GM12878 (cell line): ENCODE measurements at places on chromosomes 5 and 9. TPM values are rescaled to one million over a fixed set of nuclear protein-coding genes. Genes with fewer than 3 reads are reported as not detected.

LCN9 gene
- not detected in 2 replicates for total RNA-seq

SLCO6A1 gene
- not detected in 2 replicates for total RNA-seq

LCN1 gene
- total RNA-seq, result not detected in 2 replicates

NANS gene
- total RNA-seq, result 47.8 and 49.1 TPM in 2 replicates

GMCL2 gene
- total RNA-seq, result not detected in 2 replicates

ARHGEF37 gene
- 1.1 and 1.2 TPM in 2 replicates for total RNA-seq

AJM1 gene
- total RNA-seq, result 1.9 and 2.5 TPM in 2 replicates

MARCHF3 gene
- total RNA-seq, result 12.3 and 14.5 TPM in 2 replicates

SNCB gene
- total RNA-seq, result not detected in 2 replicates

TMEM171 gene
- total RNA-seq, result not detected in 2 replicates

DAPK1 gene
- 94.7 and 96.7 TPM in 2 replicates for total RNA-seq

PCAT7 gene
- total RNA-seq, result not detected in 2 replicates

DNA sequence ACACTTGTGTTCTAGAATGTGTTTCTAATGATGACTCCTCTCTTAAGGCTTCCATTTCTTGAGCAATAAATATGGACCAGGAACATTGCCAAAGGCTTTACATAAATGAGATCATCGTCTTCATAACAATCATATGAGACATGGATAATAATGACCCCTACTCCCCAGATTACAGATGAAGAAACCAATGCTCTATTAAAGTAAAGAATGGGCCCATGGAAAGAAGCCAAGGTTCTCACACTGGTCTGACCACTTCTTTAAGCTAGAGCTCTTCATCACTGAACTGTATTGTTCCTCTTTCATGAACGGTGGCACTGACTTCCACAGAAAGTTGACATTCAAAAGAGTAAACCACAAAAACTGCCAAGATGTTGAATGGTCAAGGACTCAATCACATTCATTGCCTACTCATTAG, 65.3 kb downstream of the MARCHF3 start:
- H3K4me1 ChIP-seq, result peaks cover 14% of the 10 kb centered on the region
- peak; percentile 55 for DNase-seq
- H3K27me3 ChIP-seq, result no peaks in the 10 kb centered on the region
- H3K27ac ChIP-seq, result no peak overlapping the region
- no peak overlapping the region for H3K4me3 ChIP-seq

DNA sequence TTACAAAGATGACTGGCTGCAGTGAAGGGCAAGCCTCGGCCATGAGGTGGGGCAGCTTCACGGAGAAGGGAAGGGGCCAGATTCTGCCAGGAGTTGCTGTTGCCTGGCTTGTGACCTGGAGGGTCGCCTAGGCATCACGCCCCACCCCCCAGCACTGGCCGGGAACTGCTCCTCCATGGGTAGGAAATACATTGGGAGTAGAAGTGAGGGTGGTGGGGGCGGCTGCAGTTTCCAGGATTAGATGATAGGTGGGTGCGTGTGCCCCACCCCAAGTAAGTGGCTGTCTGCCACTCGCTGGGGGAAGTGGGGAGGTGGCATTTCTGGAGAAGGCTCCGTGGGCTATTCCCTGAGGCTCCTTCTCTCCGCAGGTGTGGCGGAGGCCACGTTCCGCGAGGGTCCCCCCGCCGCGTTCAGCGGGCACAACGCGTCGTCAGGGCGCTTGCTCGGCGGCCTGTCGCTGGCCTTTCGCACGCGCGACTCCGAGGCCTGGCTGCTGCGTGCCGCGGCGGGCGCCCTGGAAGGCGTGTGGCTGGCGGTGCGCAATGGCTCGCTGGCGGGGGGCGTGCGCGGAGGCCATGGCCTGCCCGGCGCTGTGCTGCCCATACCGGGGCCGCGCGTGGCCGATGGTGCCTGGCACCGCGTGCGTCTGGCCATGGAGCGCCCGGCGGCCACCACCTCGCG, 16.9 kb downstream of the CRB2 start:
- no peak for DNase-seq
- peaks cover 10% of the 10 kb centered on the region for H3K27me3 ChIP-seq
- no peaks in the 10 kb centered on the region for H3K4me1 ChIP-seq
- H3K36me3 ChIP-seq, result no peaks in the 10 kb centered on the region
- H3K4me3 ChIP-seq, result no peak overlapping the region
- no peak overlapping the region for H3K27ac ChIP-seq

- no peaks in the 10 kb centered on the region for H3K4me1 ChIP-seq
- DNase-seq, result no peak
- H3K27me3 ChIP-seq, result no peaks in the 10 kb centered on the region
- no peak overlapping the region for H3K4me3 ChIP-seq
- no peak overlapping the region for H3K27ac ChIP-seq
- H3K36me3 ChIP-seq, result no peaks in the 10 kb centered on the region
Observed at GRCh38 chr5:59760785-59761348, 132.7 kb downstream of the PDE4D start.

DNA sequence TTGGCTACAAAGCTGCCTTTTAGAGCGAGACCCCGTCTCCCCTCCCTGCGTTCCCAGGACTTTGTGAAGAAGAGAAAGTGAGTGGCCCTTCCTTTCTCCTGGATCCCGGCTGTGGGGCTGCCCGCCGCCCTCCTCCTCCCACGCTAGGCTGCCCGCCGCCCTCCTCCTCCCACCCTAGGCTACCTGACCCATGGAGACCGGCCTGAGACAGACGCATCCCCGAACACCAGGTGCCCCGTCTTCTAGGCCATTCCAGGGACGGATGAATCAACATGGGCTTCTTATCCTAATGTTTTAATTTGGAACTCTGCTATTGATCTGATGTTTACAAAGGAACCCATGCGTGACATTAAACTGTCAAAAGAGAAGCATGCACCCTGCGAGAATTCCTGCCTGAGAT, 117.3 kb upstream of the LPCAT1 start:
- H3K4me3 ChIP-seq, result no peak overlapping the region
- H3K36me3 ChIP-seq, result no peaks in the 10 kb centered on the region
- peaks cover 9% of the 10 kb centered on the region; the same call in 1 of the 2 replicates for H3K27me3 ChIP-seq
- H3K4me1 ChIP-seq, result no peaks in the 10 kb centered on the region

- no peak overlapping the region for H3K4me3 ChIP-seq
- H3K4me1 ChIP-seq, result no peaks in the 10 kb centered on the region
- no peaks in the 10 kb centered on the region for H3K36me3 ChIP-seq
- H3K27me3 ChIP-seq, result no peaks in the 10 kb centered on the region
- no peak for DNase-seq
Observed at GRCh38 chr5:80348171-80348570, 28.4 kb downstream of the SPZ1 start.

- no peak overlapping the region; the same call in 1 of the 2 replicates for H3K27ac ChIP-seq
- no peak for DNase-seq
- no peaks in the 10 kb centered on the region for H3K27me3 ChIP-seq
- no peak overlapping the region; the same call in 1 of the 2 replicates for H3K4me3 ChIP-seq
- H3K36me3 ChIP-seq, result no peaks in the 10 kb centered on the region
Observed at GRCh38 chr9:72305102-72305546, 59.9 kb downstream of the ZFAND5 start.

DNA sequence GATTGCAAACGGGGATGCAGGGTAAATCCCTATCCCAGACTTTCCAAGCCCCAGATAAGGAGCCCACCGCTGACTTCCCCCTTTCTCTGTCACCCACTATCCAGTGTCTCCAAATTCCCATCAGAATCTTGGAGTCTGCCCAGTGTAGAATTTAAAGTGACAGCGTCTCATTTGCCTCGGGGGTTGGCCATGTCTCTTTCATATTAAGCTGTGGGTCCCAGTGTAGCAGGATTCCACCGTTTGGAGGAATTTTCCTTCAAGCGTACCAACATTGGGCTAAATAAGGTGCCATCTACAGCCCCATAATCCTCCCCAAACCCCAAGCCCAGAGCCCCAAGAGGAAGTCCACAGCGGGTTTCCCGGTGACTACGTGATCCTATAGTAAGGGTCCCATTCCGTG, 1.1 kb downstream of the BRINP1 start:
- H3K36me3 ChIP-seq, result no peaks in the 10 kb centered on the region
- peaks cover 1% of the 10 kb centered on the region for H3K27me3 ChIP-seq
- no peak overlapping the region for H3K4me3 ChIP-seq
- no peak for DNase-seq
- H3K4me1 ChIP-seq, result no peaks in the 10 kb centered on the region

- no peaks in the 10 kb centered on the region for H3K4me1 ChIP-seq
- DNase-seq, result no peak
- no peaks in the 10 kb centered on the region for H3K36me3 ChIP-seq
- H3K4me3 ChIP-seq, result no peak overlapping the region
- H3K27me3 ChIP-seq, result no peaks in the 10 kb centered on the region; the same call in 1 of the 2 replicates
Observed at GRCh38 chr9:130189840-130190239, 17.6 kb downstream of the NCS1 start.

DNA sequence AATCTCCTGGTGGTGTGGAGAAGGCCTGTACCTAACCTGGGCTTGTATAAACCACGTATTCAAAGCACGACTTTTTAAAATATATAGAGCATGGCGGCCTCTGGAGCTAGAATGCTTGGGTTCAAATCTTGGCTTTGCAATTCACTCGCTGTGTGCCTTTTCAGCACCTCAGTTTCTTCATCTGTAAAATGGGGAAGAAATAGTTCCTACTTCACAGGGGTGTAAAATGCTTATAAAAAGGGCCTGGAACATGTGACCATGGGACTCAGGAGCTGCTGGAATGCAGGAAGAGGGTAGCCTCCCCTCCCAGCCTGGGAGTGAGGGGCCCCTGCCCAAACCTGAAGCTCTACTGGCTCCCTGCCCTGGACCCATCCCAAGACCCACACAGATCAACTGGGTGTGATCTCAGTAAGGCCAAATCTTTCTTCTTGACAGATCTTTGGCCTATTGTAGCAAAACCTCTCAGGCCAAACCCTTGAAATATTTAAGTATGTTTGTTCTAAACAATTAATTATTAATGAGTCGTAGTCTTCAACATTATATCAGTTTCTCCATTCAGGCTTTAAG, 269.0 kb downstream of the ZSWIM6 start:
- H3K27ac ChIP-seq, result no peak overlapping the region
- no peaks in the 10 kb centered on the region; the same call in 1 of the 2 replicates for H3K27me3 ChIP-seq
- no peak for DNase-seq
- no peak overlapping the region for H3K4me3 ChIP-seq
- H3K36me3 ChIP-seq, result no peaks in the 10 kb centered on the region
- no peaks in the 10 kb centered on the region for H3K4me1 ChIP-seq

GRCh38 chr9:113990975-113991471, 87.1 kb downstream of the AMBP start:
- no peaks in the 10 kb centered on the region for H3K36me3 ChIP-seq
- H3K4me3 ChIP-seq, result no peak overlapping the region
- DNase-seq, result no peak

- no peaks in the 10 kb centered on the region for H3K4me1 ChIP-seq
- H3K27me3 ChIP-seq, result no peaks in the 10 kb centered on the region
- peak; percentile 11 for DNase-seq
- H3K36me3 ChIP-seq, result no peaks in the 10 kb centered on the region
- no peak overlapping the region for H3K27ac ChIP-seq
Observed at GRCh38 chr5:95664204-95664786, 17.7 kb downstream of the RFESD start.

- no peak overlapping the region for H3K27ac ChIP-seq
- H3K27me3 ChIP-seq, result no peaks in the 10 kb centered on the region
- DNase-seq, result no peak
- H3K4me1 ChIP-seq, result peaks cover 6% of the 10 kb centered on the region
- H3K36me3 ChIP-seq, result no peaks in the 10 kb centered on the region
Observed at GRCh38 chr5:17340819-17341218, 123.4 kb downstream of the BASP1 start.

GRCh38 chr5:32583582-32584232, 1.6 kb upstream of the SUB1 start:
- no peaks in the 10 kb centered on the region for H3K36me3 ChIP-seq
- H3K27ac ChIP-seq, result peak overlapping the region; percentile 79
- H3K27me3 ChIP-seq, result no peaks in the 10 kb centered on the region

DNA sequence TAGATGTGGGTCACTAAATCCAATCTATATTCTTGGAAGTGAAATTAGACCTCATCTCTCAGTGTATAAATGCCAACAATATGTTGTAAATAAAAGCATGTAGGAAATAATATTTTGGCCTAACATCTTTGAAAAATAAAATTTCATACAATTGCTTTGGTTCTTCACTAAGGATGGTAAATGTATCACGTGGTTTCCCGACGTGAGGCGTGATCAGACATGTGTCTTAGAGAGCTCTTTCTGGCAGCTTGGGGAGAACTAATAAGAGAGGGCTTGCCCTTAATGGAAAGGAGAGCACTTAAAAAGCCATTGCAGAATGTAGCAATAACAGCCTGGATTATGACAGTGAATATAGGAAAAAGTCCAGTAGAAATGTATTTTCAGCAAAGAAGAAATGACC, 602.6 kb downstream of the CDH12 start:
- no peaks in the 10 kb centered on the region for H3K27me3 ChIP-seq
- no peak overlapping the region for H3K4me3 ChIP-seq
- no peaks in the 10 kb centered on the region for H3K4me1 ChIP-seq
- H3K36me3 ChIP-seq, result no peaks in the 10 kb centered on the region

- DNase-seq, result no peak
- no peak overlapping the region for H3K27ac ChIP-seq
- peaks cover 7% of the 10 kb centered on the region; the same call in 1 of the 2 replicates for H3K4me1 ChIP-seq
Observed at GRCh38 chr9:105339849-105340248, 95.4 kb downstream of the SLC44A1 start.

DNA sequence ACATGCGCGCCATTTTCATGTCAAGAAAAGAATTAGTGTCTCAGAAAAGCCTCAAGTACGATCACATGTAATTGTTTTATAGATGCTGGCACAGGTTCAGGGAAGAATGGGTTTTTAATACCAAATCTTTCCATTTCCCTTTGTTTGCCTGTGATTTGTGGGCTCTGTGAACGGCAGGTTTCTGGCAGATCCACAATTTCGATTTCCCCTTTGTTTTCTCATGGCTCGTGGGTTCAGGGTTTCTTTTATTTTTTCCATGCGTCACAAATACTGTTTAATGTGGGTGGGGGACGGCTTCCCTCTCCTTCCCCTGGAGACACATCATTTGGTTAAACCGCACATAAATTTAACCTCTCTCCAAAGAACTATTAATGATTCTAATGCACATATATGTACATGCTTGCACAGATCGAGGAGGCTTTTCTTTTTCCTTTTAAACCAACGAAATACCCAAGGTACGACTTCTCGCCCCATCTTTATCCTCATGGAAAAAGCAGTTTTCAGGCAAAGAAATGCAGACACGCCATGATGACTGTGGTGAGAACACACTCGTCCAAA, 195.9 kb downstream of the SLIT3 start:
- H3K27ac ChIP-seq, result no peak overlapping the region
- no peaks in the 10 kb centered on the region for H3K4me1 ChIP-seq
- H3K36me3 ChIP-seq, result no peaks in the 10 kb centered on the region
- H3K4me3 ChIP-seq, result no peak overlapping the region

- H3K36me3 ChIP-seq, result no peaks in the 10 kb centered on the region
- DNase-seq, result no peak
- no peak overlapping the region for H3K4me3 ChIP-seq
- H3K27ac ChIP-seq, result no peak overlapping the region
- peaks cover 13% of the 10 kb centered on the region for H3K4me1 ChIP-seq
- H3K27me3 ChIP-seq, result no peaks in the 10 kb centered on the region; the same call in 1 of the 2 replicates
Observed at GRCh38 chr9:95810814-95811213, 64.7 kb upstream of the ERCC6L2 start.

GRCh38 chr5:149809931-149810691, 80.0 kb downstream of the PPARGC1B start:
- peaks cover 43% of the 10 kb centered on the region for H3K4me1 ChIP-seq
- peak overlapping the region; percentile 55 for H3K27ac ChIP-seq
- H3K4me3 ChIP-seq, result no peak overlapping the region

DNA sequence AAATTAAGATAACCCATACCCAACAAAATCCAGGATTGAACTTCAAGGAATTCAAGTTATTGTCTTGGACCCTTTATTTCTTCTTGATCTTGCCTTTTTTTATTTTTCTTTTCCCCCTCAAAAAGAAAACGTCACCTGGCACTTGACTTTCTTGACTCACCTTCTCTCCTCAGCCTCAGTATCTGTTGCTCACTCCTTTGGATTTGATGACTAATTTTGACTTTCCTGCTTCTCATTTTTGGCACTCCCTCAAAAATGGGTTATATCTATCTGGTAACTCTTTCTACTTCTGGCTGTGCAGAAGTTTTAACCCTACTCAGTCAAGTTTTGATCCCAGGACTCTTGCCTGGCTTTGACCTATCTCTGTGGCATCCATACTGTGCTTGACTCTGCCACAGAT, 66.6 kb upstream of the SPATA31D4 start:
- no peak overlapping the region for H3K27ac ChIP-seq
- no peaks in the 10 kb centered on the region for H3K4me1 ChIP-seq
- H3K4me3 ChIP-seq, result no peak overlapping the region
- no peaks in the 10 kb centered on the region for H3K36me3 ChIP-seq
